ENCODE measurements at places on chromosomes 16 and 17.
A peak's percentile ranks its signal among the peaks of the same experiment; 100 is the strongest.

DNA sequence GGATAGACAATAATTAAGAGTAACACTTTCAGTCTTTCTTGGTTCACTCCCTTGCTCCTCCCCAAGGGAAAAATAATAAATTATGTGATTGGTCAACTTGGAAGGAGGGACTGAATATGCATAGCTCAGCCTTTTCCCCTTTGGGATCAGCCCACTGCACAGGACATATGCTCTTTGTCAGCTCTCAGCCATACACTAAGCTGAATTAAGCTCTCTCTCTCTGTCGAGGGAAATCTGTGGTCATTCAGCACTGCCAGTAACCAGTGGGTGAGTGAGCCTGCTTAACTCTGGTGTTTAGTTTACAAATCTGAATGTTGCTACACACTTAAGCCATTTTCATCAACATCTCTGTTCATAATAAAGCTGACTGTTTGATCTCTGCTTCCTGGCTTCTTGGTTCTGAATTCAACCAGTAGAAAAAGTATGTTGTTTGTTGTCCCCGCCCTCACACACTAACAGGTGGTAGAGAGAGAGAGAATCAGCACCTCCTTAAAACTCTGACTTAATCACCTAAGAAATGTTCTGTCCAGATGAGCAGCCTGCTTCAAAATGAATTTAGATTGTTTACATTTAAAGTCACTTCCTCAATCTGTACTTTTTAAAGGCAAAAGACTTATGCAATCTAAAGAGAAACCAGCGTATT is 102.3 kb upstream of the C17orf78 start:
- peak; percentile 62 for DNase-seq

DNA sequence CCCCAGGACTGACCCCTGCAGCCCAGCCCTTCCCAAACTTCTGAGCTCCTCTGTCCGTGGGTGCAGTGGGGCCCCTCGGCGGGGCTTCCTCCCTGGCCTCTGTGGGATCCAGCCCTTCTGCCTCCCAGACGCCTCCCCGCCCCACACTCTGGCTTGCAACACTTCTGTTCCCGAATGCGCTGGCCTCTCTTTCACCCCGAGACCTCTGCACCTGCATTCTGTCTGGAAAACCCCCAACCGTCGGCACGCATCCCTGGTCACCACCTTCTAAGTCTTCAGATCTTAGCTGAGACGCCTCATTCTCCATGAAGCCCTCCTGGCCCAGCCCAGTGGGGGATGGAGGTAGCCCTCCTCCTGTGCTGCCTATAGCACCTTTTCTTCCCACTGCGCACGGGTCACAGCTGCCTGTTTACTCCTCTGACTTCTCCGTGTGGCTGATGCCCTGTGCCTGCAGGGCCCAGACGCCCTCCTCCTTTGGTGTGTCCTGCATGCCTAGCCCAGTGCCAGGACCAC is 26.4 kb downstream of the TMEM235 start:
- peak; percentile 50 for DNase-seq

GRCh38 chr17:74387365-74388218 is 20.3 kb downstream of the GPR142 start:
- no peak for DNase-seq

GRCh38 chr17:45749831-45750335 is 34.2 kb upstream of the CRHR1 start:
- no peak for DNase-seq

DNA sequence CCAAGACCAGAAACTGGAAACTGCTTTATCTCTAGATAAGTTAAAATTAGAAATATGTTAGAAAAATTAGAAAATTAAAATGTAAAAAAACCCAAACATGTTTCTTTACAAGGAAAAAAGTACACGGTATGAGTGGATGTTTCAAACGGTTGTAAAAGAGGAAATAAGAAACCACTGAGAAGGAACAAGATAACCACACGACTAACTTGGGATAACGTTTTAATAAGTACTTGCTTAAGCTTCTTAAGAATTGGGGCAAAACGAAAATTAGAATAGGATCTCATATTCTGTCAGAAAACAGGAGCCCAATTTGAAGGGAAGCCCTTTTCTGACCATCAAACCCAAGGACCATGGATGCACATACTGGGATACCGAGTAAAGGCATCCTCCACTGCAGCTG is 31.0 kb downstream of the MBTPS1 start:
- no peak for DNase-seq

DNA sequence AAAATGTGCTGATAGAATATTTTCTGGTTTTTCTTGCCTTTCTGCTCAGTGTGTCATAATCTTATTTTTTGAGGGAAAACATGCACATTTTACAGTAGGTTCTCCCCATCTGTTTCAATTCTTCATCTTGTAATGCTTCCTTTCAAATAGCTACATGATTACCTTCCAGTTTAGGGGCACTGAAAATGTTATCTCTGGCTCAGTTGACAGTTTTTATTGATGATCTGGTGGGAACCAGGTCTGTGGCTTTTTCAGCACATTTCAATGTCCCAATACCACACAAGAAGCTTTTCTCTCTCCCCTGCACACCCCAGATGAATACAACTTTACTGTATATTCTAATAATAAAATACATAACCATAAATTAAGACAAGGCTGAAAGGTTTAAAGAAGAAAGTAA is 36.5 kb downstream of the FTO start:
- DNase-seq: no peak

- no peak for DNase-seq
Observed at GRCh38 chr17:6165806-6166205, 95.6 kb downstream of the WSCD1 start.

DNA sequence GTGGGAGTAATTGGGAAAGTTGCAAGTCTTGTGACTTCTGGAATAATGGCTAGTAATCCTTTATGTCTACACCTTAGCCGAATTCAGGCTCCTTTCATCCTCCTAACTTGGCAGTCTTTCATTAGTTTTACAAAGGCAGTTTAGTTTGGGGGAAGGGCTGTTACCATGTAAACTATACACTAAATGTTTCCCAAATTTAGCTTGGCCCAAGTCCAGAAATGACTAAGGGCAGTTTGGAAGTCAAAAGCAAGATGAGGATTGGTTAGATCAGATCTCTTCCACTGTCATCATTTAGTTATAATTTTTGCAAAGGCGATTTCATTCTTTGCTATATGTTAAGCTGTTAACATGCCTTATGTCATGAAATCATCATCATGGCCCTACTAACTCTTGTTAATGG is 115.4 kb upstream of the CACNG3 start:
- DNase-seq: no peak

GRCh38 chr17:16919663-16920627 is 52.0 kb downstream of the TNFRSF13B start:
- DNase-seq: no peak

DNA sequence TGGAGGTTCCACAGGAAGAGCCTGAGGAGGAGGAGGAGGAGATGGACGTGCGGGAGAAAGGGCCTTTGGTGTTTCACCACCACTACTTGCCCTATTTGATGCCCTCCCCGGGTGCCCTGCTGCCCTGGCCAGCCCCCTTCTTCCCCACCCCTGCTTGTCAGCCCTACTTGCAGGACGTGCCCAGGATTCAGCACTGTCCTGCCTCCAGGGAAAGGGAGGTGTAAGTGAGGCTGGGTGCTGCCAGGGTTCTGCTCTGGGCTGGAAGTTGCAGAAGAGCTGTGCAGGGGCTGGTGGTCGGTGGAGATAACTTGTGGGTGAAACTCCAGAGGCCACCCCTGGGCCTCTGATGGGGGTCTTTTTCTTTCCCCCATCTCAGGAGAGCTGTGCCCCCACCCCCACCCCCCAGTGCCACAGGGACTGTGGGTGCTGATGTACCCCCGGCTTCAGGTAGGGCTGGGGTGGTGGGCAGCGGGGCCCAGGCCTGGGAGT is 3.0 kb downstream of the PRR29 start:
- no peak for DNase-seq

DNA sequence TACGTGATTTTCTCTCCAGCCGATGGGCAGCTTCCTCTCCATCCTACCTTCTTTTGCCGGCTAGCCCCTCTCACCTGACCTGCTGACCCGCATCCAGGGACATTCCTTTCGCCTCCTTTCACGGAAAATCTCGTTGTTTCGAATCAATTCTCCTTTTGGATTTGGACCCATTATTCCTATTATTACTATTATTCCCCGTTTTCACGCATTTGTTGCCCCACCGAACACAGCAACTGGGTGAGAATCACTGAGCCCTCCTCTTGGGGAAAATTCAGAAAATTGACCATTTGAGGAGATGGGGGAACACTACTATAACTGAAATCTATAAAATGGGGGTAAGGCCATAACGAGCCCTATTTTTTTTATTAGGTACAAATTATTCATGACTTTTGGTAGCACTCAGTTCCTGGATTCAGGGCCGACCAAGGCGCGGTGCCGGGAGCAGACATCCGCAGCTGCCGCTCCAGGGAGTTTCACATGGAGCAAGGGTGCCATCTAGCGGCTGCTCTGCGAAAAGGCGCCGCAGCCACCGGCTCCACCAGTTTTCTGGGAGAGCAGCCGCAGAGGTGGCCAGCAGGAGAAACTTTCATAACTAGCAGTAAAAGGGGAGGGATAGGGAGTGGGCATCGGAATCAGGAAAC is 3.3 kb upstream of the HOXB8 start:
- DNase-seq: peak; percentile 83

GRCh38 chr16:55323637-55324271 is at the start of gene IRX6:
Gene IRX6 (plus strand): TSS chr16:55324203. CDS start chr16:55325092, 889 bp downstream.
- no peak for DNase-seq

DNA sequence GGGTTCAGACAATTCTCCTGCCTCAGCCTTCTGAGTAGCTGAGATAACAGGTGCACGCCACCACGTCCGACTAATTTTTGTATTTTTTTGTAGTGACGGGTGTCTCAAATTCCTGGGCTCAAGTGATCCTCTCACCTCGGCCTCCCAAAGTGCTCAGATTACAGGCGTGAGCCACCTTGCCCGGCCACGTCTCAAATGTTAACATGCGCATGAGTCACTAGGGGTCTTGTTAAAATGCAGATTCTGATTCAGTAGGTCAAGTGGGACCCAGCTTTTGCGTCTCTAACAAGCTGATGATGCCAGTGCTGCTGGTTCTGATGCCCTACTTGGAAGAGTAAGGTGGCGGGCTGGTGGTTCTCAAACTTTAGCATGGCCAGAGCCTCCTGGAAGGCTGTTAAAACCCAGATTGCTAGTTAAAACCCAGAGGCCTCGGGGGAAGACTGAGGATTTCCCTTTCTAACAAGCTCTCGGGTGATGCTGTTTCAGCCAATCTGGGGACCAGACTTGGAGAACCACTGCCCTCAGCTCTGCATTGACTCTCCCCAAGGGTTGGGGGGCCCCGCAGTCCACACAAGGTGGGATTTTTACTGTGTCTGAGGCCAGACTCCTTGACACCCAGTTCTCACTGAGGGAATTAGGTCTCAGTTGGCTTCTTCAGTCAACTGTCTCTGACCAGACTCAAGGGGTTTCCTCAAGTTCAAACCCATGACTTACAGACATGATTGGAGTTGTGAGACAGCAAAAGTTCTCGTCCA is 17.9 kb downstream of the SCNN1B start:
- DNase-seq: no peak

DNA sequence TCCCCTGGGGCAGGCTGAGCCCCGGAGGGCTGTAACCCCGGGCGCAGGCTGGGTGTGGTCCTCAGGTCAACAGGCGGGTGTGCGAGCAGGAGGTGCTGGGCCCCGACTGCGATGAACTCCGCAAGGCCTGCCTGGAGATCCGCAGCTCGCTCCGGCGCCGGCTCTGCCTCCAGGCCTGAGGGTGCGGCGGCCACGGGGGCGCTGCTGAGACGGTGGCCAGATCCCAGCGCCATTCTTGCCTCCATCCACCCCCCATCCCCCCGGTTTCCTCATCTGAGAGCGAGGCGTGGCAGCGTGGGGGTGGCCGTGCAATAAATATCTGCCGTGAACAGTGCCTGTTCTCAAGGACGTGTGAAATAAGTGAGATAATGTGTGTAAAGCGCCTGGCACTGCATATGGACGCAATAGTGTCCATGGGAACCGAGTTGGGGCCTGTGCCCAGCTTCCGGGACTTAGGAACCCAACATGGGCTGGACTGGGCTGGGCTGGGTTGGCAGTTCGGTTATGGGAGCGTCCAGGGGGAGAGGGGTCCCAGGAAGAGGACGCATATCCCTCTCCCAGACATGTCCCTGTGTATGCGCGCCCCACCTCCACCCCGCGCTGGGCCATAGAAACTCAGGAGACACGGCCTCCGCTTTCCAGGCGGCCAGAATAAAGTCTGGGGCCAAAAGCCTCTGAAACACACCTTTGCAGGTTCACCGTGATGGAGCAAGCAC is 15.0 kb downstream of the ZNF213 start:
- peak; percentile 64 for DNase-seq

DNA sequence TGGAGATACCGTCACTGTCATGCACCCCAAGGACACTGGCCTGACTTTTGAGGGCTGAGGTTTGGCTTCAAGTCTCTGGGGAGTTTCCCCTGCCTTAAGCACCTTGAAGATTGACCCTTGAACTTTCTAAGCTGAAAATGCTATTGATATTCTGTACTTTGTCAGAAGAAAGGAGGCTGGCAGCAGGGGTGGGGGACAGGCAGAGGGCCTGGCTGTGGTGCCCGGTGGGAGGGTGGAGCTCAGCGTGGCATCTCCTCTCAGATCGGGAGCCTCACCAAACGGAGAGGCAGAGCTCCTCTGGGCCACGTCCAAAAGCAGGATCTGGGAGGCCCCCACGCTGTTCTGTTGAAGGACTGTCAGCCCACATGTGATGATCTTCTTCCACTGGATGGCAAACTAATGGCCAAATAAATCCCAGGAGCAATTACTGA is 305.2 kb upstream of the IRX3 start:
- no peak for DNase-seq

GRCh38 chr16:73319737-73320136 is 271.8 kb upstream of the ZFHX3 start:
- DNase-seq: no peak

DNA sequence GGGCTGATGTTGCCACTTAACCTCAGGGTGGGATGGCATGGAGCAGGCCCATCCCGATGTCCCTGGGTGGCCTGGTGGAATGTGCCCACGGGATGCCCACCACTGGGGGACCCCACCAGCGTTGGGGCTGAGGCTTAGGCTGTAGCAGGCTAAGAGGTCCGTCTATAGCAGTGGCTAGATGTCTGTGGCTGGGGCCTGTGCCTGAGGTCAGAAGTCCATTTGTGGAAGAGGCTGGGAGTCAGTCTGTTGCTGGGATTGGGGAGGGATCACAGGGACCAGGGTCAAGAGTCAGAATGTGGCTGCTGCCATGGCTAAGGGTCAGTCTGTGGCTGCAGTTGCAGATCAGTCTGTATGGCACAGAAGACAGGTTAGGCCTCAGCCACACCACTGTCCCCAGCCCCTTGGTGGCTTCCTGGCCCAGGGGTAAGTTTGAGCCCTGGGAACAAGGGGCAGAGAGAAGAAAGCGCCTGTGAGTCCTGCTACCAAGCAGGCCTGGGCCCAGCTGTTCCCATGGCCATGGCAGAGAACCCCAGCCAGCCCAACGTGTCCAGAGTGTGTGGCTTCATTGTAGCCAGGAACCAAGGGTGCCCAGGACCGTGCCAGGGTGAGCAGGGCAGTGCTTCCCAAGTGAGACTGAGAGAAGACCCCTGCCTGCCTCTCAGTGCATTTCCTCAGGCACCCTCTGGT is 35.7 kb downstream of the RAI1 start:
- no peak for DNase-seq
